ENCODE measurements at places on chromosomes 2 and 18.

- DNase-seq, result no peak
Observed at GRCh38 chr2:172735582-172736423, at the start of gene RAPGEF4. TSS of gene RAPGEF4 (plus strand) at chr2:172735845. CDS start at chr2:172735984, 139 bp downstream.

GRCh38 chr2:36397728-36398413 is 42.3 kb downstream of the CRIM1 start:
- no peak for DNase-seq

DNA sequence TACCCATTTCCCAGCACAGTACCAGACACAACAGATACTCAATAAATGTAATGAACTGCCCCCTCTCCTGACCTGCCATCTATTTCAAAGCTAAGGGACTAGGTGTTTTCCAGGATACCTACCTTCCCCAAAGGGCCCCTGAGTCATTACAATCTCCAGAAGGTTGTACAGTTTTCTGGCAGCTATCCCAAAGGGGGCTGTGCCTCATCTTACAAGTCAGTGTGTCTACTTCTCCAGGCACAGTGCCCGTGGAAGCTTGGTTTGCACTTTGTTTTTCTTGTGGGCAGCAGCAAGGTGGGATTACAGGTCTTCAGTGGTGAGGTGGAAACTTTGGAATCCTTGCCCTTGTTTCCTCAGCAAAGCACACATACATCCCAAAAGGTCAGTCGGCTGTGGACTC is 62.8 kb upstream of the CYP26B1 start:
- DNase-seq, result no peak

DNA sequence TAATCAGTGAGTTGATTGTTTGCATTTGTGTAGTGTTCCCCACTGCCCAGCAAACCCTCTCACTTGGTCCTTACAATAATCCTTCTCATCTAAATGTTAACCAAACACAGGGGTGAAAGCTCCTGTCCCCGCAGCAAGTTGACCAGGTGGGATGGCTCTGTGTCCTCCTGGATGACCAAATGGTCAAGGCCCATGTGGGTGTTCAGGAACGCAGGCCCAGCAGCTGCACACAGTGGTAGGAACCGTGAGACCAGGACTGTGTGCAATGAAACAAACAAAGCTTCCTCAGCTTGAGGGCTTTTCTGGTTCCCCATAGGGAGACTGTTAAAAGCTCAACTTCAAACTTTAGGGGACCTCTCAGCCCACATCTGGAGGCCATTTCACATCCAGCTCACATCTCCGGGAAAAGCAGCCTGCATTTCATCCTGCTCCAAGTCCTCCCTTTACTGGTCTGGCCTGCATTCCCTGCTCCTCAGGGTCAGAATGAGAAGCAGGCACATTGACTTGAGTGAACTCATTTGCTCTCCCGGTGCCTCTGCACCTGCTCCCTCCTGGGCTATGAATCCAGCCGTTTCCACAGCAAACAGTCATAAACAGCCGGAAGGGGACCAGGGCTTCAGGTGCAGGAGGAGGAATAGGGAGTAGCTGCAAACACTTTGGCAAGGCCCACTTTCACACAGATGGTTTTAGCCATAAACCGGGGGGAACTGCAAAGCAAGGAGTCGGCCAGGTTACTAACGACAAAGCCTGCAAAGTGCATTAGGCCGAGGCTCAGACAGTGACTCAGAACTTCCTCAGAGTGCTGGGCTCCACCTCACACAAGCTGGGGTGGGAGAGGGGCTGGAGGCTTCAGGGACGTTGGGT is 144.7 kb downstream of the CAPN13 start:
- DNase-seq, result no peak

DNA sequence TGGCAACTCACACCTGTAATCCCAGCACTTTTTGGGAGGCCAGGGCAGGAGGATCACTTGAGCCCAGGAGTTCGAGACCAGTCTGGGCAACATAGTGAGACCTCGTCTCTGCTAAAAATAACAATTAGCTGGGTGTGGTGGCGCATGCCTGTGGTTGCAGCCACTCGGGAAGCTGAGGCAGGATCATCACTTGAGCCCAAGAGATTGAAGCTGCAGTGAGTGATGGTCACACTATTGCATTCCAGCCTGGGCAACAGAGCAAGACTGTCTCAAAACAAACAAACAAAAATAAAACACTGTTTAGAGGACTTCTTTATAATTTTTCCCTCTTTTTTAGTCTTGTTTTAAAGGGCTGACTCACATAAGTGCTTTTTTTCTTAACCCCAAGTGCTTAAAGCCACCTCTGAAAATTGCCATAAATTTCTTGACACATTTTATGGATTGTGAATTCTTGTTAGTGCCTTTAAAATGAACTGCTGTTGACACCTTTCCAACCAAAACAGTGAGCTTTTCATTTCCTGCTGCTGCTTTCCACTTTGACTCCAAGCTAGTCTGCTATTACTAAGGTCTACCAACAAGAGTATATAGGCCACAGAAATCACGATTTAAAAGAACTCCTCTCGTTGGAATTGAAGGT is 41.7 kb downstream of the CYP20A1 start:
- DNase-seq, result peak; percentile 28

DNA sequence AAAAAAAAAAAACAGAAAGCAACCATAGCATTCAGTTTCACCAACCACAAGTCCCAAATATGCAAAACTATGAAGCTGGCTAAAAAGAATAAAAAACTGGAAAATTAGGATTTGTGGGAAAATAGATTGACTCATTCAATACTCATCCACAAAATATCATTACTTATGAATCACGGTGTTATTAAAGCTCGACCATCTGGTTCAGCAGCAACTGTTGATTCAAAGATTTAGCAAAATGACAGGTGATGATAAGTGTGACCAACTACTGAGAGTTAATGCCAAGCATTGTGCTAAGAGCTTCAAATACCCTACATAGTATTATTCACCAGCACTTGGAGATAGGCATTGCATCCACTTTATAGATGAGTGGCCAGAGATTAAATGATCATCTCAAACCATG is 26.2 kb upstream of the XDH start:
- no peak for DNase-seq

DNA sequence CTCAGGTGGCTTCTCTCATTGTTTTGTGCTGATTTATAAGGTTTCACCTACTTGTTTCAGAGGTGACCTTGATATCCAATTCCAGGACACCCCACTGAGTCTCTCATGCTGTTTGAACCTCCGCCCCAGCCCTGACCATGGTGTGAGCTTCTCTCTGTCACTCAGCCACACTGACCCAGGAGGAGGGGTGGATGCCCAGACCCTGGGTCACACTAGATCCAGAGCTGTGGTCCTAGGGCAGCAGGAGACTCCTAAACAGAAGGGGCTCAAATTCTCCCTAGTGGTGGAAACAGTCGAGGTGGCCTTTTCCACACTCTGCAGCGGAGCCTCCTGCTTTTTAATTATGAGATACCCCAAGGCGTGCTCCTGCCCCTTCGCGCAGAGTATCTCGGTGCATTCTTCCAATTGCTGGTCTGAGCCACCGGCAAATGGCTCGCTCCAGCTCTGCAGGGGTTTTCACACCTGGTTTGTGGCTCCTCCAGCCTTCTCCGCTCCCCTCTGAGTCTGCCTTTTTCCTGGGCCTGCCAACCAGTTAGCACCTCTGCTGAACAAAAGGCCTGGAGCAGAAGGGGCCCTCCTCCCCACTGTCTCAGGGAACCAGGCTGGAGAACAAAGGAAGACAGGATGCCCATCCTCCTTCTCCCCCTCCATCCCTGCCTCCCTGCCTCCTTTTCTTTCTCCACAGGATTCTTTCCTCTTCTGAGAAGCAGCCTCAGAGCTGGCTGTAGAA is 147.3 kb upstream of the SPRED2 start:
- DNase-seq, result no peak

DNA sequence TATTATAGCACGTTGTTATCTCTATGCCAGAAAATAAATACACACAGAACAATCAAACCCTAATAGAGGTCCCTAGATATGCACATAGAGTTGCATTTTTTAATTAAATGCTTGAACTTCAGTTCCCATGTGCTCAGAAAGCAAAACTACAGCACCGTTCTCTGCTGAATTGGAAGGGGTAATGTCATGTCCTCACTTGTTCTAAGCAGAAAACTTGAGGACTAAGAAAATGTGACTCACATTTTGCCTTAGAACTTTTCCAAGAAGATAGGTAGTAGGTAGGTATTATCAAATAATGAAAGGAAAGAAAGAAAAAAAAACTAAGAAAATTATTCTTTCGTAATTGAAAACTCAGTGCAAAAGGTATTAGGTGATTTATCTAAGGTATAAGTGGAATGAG is 607.3 kb downstream of the ERBB4 start:
- no peak for DNase-seq

DNA sequence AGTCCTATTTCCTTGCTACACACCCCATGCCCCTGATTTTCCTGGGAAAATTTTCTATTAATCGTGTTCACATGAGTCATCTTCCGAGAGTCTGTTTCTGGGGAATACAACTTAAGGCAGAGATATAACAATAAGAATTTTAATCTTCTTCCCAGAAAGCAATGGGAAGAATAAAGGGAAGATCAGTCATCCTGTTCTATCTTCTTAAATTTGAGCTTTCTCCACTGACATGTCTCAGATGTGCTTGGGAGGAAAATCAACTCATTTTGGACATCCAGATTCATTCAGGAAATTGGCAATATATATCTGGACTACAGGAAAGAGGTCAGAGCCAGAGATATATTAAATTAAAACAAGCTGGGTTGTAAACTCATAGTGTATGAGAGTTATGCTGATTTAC is 62.3 kb upstream of the SPAG16 start:
- DNase-seq, result no peak

DNA sequence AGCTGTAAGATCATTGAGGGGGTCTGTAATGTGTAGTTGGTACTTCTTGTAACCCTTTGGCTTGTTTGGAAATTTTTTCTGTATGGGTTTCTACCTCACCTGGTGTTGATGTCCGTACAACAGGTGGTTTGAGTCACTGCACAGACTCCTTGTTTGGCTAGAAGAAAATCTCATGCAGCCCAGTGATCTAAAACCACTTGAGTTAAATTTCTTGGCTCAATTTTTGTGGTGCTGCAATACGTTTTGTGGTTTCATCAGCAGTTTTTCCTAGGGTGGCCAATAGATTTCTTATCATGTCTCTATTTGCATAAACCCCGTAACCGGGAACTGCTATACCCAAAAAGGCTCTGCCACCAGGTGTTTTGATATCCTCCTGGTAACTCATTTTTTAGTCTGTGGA is 43.4 kb downstream of the CERS6 start:
- no peak for DNase-seq

Data from smooth muscle cell of the brain vasculature (primary cell).